Uterus (tissue), 4 donors: ENCODE measurements at places on chromosomes 2 and 18.

- DNase-seq = peak; percentile 48
These were observed 85.3 kb upstream of the RAB27B start for GRCh38 chr18:54742659-54743604.

DNA sequence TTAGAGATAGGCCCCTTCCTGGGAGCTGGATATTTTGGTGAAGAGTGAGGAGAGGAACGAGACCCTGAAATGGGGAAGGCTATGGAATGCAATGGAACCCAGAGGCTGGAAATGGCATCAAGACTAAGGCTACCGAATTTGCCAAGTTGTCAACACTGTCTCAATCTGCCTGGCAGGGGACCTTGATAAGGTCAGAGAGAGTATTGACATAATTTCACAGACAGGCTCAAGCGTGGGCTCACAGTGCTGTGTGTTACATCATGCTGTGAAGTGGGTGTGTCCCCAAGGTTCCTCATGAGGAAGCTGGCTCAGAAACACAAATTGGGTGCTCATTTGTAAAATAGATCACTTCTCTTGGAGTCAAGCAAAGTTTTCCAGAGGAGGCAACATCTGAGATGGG is 51.8 kb upstream of the CYRIA start:
- no peak for DNase-seq

DNA sequence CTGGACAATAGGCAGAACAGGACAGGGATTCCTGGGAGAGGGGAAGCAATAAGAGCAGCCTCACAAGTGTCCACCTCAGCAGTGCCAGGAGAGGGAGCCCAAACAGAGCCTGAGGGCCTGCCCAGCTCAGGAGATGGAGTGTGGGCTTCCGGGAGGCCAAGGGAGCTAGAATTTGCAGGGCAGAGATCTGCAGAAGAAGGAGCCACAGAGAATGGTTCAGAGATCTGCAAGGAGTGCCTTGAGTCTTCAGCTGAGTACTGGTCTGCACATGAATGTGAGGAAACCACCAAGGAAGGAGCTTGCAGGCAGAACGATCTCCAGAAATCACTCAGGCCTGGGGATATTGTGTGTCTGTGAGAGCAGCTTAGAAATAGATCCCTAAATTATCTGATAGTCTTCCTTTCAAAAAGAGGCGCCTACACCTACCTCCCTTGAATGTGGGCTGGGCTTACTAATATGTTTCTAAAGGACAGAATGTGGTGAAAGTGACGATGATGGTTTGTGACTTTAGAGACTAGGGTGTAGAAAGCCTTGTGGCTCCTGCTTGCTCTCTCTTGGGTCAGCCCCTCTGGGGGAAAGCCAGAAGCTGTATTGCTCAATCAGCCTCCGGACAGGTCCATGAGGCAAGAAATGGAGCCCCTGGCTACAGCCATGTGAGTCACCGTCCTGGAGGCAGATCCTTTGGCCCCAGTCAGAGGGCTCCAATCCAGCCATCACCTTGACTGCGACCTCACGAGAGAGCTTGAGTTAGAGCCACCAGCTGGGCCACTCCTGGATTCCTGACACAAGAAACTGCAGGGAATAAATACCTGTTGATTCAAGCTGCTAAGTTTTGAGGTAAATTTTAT is 7.6 kb upstream of the LPIN1 start:
- peak; percentile 95 for DNase-seq

DNA sequence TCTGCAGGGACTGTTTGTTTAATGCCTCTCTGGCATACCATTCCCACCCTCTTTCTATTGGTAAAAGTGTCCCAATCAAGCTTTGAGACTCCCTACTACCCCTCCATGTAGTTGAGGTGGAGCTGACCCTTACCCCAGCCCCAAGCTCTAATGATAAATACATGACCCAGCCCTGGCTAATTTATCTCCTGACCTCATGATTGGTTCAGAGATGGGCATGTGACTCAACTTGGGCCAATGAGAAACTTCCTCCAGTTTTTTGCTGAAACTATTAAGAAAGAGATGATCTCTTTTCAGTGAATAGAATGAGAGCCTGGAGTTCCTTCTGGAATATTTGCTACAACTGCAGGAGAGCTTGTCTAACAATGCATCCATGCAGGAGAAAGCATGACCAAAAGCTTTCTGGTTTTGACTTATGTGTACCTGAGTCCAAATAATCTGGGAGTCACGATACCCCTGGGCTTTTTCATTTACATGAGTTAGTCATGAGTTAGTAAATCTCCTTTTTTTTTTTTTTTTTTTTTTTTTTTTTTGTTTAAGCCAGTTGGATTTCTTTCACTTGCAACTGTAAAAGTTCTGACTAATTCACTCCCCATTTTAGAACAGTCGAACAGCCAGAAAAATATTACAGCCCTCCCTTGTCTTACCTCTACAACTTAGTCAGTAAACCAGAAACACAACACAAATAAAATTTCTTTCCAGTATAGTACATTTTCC is 66.5 kb upstream of the TLK1 start:
- DNase-seq = no peak

DNA sequence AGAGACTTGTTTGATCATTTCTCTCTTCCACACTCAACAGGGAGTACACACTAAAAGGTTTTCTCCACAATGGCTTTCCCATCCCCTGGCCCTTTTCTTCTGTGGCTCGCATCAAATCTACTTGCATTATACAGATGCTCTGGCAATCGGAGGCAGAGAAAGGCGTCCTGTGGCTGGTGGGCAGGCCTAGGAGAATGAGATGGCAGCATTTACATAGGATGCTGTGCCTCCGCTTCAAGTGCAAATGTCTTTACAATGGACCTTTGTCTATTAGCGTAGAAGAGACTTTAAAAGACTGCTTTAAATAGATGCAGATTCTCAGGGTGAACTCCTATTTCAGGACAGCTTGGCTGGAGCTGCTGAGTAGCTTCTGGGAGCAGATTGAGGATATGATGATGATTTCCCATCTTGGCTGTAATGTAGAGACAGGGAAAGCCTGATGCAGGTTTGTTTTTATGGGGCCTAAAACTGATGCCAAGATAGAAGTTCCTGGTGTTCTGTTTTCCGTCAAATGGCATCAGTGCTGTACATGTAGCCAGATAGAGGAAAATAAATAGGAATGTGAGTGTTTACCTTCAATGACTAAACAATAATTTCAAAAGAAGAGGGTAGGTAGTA is 423.4 kb downstream of the RND3 start:
- DNase-seq = no peak

DNA sequence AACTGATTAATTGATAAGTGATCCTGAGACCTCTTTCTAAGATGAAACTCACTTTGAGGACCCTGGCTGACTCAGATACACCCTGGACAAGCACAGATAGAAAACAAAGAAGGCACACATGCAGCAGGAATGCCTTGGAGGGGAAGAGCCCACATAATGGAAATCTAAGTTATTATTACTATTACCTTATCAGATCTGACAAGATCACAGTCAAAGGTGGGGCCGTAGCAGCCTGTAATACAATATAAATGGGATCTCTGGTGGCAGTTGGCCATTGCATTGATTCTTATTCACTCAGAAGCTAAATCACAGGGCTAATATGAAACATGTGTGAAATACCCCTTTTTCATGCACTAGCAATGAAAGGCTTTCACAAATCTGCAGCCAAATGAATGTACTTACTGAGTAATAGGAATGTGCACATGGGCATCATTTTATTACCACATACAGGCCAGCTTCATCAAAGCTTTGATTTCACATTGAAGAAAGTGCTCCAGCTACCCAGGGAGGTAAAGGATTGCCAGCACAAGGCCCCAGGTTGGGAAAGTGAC is 84.0 kb downstream of the ZBTB7C start:
- DNase-seq = no peak

- DNase-seq = no peak
These were observed 29.6 kb downstream of the PNO1 start for GRCh38 chr2:68187329-68187728.

- no peak for DNase-seq
These were observed 11.1 kb upstream of the FAP start for GRCh38 chr2:162254236-162254871.

DNA sequence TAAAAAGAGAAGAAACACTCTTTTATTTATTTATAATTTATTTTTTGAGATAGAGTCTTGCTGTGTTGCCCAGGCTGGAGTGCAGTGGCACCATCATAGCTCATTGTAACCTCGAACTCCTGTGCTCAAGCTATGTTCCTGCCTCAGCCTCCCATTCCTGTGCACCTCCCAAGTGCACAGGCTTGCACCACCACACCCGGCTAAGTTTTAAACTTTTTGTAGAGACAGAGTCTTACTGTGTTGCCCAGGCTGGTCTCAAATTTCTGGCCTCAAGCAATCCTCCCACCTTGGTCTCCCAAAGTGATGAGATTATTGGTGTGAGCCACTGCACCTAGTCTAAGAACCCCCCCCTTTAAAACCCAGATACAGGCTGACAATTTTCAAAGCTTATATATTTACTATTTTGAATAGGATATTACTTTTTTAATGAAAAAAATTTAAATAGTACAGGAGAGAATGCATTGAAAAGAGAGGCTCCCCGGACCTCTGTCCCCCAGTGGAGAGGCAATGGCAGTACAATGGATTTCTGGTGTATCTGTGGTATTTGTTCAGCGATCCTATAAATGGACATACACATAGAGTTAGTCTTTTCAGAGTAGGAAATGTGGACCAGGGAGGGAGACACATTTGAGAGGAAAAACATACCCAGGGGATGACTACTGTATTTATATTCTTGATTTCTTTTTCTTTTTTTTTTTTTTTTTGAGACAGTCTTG is 48.1 kb upstream of the CNOT11 start:
- DNase-seq = no peak

DNA sequence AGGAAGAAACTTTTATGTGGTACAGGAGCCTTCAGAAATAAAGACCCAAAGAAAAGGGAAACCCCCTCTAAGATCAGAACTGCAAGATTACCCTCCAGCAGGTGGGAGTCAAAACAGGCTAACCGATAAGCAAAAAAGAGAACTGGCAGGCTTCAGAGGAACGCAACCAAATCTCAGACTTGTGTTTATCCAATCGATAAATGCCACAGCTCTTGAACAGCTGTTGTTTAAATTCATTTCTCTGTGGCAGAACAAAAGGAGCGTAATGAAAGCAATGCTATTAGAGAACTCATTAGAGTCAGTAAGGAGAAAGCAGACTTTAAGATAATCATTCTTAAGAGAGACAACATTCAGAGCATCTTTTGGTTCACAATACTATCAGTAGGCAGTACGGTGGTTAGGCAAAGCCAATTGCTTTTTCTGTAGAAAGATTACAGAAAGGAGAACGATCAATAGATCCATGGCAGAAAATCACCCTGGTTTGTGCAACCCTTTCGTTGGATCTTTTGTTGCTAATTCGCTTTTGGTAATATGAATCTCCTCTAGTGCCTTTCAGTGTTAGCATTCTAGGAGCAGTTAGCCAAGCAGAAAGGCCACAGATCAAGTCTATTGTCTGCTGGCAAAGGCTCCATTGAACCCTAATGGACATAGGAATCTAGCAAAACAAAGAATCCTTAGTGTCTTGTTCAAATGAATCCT is 476.4 kb upstream of the CHST9 start:
- DNase-seq = no peak

DNA sequence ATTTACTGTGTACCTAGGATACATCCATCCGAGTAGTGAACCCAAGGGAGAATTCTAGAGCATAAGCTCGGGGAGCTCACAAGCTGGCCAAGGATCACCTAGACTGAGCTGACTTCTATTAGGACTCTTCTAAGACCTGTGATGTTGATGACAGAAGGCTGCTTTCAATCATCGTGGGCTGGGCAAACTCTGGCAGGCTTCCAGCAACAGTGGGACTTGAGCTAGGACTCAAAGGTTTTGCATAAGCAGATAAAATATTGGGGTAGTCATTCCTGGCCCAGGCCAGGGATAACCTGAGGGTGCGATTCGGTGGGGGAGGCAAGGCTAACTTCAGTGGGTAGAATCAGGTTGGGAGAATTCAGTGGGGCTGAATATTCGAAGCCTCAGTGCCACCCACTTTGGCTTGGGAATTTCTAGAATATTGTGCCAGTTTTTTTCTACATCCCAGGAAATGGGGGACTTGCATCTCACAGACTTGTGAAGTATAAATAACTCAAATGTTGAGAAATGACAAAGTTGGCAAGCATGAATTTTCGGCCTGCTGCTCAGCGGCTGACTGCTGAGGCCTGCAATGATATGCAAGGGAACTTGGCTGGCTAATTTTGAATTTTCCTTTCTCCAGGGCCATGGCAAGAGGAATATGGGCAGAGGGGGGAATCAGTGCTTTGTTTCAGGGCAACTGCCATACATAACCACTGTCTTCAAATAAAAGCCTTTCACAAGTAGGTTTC is 274.3 kb downstream of the PRKCE start:
- DNase-seq = no peak

GRCh38 chr2:45067859-45068570 is 58.8 kb upstream of the SIX2 start:
- DNase-seq = no peak

GRCh38 chr2:10620481-10620880 is 69.3 kb downstream of the NOL10 start:
- no peak for DNase-seq

DNA sequence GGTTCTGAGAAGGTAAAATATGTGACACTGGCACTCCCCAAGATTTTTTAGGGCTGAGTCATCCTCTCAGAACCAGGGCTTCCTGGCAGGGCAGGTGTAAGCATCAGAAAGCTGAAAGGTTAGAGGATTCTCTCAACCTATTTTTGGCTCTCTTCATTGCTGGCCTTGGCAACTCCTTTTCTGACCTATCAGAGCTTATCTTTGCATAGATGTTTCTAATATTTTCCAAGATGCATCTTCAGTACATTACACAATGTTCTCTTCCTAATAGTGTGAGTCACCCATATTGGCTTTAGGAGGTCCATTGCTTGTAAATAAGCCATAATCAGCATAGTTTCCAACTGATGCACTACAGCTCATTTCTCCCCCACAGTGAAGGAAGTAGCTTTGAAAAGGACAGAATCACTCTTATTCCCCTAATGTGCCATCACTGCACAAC is 2008.4 kb upstream of the PIK3C3 start:
- no peak for DNase-seq

DNA sequence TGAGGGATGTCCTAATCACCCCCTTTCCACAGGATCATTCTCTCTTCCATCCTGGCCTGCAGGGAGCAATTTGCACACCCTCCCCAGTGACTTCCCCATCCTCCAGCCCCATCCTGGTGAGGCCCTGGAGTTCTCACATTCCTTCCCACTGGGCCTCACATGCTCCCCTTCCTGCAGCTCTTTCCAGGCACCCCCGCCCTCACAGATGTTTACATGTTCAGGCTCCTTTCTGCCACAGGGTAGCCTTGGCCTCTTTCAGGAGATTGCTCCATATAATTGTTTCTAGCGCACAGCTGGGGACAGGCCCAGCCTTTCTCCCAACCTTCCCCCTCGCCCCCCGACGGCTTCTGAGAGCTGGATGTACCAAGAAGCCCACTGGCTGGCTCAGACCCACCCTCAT is 288.4 kb upstream of the TRIB2 start:
- DNase-seq = no peak

DNA sequence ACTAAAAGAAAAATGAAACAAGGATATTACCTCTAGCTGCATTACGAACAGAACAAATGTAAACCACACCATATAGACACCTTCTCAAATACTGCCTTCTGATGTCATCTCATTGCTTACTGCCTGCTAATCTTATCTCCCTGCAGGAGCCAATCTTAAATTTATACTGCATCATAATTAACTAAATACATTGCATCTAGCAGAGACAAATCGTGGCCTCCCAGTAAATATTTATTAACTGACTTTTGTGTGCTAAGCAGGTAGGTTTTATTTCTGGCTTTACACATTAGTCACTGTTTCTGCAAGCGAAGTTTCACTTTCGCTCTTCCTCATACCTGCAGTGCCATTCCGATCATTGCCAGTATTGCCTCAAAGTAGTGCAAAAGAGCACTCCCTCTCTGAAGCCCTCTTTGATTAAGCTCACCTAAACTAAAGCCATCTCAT is 67.5 kb downstream of the SPATS2L start:
- DNase-seq = no peak

- DNase-seq = no peak
These were observed 629 bp downstream of the PRELID3A start for GRCh38 chr18:12408247-12408869.

- no peak for DNase-seq
These were observed 142.0 kb upstream of the DNMT3A start for GRCh38 chr2:25483607-25484266.
